ENCODE measurements at places on chromosomes 5 and 9.

DNA sequence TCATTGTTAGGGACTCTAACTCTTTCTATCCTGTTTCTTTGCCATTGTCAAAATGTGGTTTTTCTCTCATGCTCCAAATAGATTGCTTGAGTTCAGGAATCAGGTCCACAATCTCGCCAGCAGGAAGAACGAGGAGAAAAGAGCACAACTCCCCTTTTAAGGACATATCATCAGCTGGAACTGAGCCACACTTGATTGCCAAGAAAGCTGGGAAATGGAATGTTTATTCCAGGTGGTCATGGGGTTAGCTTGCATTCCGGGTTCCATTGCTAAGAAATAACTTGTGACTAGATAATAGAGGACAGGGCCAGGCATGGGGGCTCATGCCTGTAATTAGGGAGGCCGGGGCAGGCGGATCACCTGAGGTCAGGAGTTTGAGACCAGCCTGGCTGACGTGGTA, 32.4 kb upstream of the C9orf57 start:
- no peak for DNase-seq

GRCh38 chr5:146762830-146763229, 115.7 kb downstream of the PPP2R2B start:
- no peak for DNase-seq

DNA sequence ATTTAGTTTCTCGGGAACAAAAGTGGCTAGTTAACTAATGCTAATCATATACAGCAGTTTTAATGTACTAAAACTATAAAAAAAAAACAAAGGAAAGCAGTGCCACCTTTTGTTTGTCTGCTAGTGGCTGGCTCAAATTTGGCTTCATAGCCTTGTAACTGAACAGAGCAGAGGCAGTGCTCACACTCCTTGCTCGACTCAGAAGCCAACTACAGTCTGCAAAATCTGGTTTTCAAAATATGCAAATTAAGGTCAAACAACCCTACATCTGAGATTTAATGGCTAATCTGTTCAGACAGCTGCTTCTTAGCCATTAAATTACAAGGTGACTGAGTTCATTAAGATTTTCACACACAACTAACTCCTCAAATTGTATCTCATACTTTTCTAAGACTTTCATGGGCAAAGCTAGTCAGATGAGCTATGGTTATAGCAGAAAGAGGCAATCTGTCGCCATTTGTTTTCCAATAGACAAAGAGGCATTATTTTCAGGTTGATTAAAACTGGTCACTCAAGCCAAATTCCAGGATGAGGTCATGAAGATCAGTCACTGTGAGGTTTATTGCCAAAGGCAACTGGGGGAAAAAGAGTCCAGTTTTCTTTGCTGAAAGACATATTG, 56.8 kb upstream of the EPB41L4A start:
- DNase-seq, result no peak

- no peak for DNase-seq
These were observed 44.9 kb upstream of the MAST4 start for GRCh38 chr5:66551338-66551737.

DNA sequence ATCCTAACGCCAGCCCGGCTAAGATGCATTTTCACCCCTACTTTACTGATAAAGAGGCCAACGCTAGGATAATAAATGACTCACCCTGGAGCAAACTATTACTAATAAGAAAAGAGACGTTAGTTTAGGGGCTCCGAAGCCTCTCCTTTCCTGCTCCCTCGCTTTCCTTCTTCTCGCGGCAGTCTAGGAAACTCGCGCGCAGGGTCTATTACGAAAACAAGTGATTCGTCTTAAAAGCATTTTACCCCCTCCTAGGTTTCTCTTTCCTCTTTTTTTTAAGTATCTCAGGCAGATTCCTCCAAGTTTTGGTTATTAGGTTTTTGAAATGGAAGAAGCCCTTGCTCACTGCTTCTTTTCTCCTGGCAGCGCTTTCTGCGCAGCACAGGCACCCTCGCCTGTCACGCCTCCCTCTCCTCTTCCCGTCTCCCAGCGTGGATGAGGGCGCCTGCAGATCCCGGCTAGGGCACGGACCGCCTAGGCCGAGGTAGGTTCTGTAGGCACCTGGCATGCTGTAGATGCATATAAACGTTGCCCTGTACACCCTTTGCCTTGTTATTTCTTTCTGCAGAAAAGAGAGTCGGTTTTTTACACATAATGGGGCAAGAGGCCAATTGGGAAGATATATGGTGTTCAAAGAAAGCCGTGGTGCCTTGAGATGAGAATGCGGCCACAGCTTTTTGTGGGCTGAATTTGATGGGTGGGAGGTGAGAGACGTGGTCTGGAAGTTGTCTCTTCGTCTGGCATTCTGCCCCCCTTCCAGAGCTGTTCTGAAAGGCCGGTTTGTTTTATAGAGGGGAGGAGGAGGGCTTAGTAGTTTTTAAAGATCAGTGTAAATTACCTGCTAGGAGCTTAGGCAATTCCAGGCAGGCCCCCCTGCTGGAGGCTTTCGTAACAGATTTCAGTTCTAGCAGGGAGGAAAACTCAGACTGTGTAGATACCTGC, 983 bp downstream of the GCNT1 start:
- DNase-seq, result peak; percentile 52

- DNase-seq, result no peak
These were observed 203.8 kb downstream of the TSSK1B start for GRCh38 chr5:113230711-113231652.

- DNase-seq, result no peak
These were observed 103.3 kb downstream of the SREK1 start for GRCh38 chr5:66247176-66247960.
